ENCODE measurements at places on chromosomes 2 and 18. TPM values are rescaled to one million over a fixed set of nuclear protein-coding genes. Genes with fewer than 3 reads are reported as not detected.

RAD51AP2 gene
- polyA plus RNA-seq: 0.54 TPM

COA5 gene
- 165 TPM for polyA plus RNA-seq

KCTD1 gene
- polyA plus RNA-seq: 32.0 TPM

AMMECR1L gene
- 23.3 TPM for polyA plus RNA-seq

CHRNG gene
- polyA plus RNA-seq: not detected

SH3RF3 gene
- 0.52 TPM for polyA plus RNA-seq

CRIM1 gene
- 6.7 TPM for polyA plus RNA-seq

UGT1A1 gene
- polyA plus RNA-seq: not detected

ITGB6 gene
- 6.1 TPM for polyA plus RNA-seq

C2orf80 gene
- 71.5 TPM for polyA plus RNA-seq

MYO3B gene
- 0.11 TPM for polyA plus RNA-seq

VWC2L gene
- 0.31 TPM for polyA plus RNA-seq

KIAA2012 gene
- not detected for polyA plus RNA-seq

LRP2 gene
- polyA plus RNA-seq: 1.8 TPM

ALKAL2 gene
- polyA plus RNA-seq: not detected

TFCP2L1 gene
- polyA plus RNA-seq: 0.04 TPM

FAM210A gene
- polyA plus RNA-seq: 11.5 TPM

ABHD1 gene
- polyA plus RNA-seq: not detected

C2orf72 gene
- polyA plus RNA-seq: 37.7 TPM

NT5C1B gene
- polyA plus RNA-seq: not detected
